ENCODE measurements at places on chromosomes 1 and 21.

DNA sequence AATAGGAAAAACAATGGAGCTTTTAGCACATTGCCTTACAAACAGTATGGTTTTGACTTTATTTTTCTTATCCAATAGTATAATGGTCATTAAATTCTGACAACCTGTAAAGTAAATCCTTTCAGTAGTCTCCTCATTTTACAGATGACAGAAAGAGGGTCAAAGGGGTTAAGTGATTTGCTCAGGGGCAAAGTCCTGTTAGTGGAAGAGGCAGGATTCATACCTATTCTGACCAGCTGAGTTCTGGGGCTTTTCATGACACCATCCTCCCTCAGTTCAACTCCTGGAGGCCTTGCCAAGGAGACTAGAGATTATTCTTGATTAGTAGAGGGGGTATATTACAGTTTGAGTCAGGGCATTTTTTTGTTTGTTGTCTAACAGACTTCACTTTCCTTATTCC lies 278.7 kb upstream of the DUSP10 start:
- H3K36me3 ChIP-seq = no peaks in the 10 kb centered on the region
- no peaks in the 10 kb centered on the region for H3K4me1 ChIP-seq
- no peaks in the 10 kb centered on the region for H3K27me3 ChIP-seq
- no peak for DNase-seq

DNA sequence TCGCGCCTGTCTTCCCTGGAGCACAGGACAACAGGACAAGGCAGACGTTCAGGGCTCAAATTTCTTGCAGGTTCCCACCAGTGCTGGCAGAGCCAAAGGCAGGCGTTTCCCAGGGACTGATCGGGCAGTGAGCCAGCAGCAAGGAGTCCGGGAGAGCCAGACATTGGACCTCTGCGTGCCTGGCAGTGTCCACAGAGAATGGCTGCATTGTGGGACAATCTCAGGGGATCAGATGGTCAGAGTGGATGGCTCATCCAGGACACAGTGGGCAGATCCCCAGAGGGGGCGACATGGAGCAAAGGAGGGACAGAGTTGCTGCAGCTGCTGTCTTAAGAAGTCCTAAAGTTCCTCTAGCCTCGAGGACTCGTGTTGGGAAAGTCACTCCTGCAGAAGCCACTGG lies 4.6 kb downstream of the TMEM63A start:
- no peak for DNase-seq
- no peak overlapping the region for H3K4me3 ChIP-seq
- H3K27ac ChIP-seq = peak overlapping the region; percentile 35

DNA sequence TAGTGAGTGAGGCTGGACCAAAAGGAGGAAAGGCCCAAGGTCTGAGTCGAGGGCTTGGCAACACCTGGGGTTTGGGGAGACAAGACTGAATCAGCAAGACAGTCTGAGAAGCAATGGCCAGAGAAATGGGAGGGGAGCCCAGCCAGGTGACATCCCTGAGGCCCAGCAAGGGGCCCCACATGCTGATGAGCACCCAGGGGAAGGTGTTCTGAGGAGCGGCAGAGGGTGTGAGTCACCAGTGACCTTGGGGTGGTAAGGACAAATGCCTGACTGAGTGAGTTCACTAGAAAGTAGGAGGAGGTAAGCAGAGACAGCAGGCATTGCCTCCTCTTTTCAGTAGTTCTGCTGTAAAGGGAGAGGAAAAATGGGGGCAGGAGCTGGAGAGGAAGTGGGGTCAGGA lies 192.4 kb upstream of the GALNT2 start:
- H3K27me3 ChIP-seq = no peaks in the 10 kb centered on the region
- DNase-seq = no peak
- H3K4me3 ChIP-seq = no peak overlapping the region
- no peak overlapping the region for H3K27ac ChIP-seq

GRCh38 chr21:41068496-41068895 lies 99.5 kb upstream of the BACE2 start:
- no peaks in the 10 kb centered on the region for H3K27me3 ChIP-seq
- no peaks in the 10 kb centered on the region for H3K4me1 ChIP-seq
- peak overlapping the region; percentile 59 for H3K4me3 ChIP-seq
- no peak for DNase-seq
- H3K27ac ChIP-seq = no peak overlapping the region

DNA sequence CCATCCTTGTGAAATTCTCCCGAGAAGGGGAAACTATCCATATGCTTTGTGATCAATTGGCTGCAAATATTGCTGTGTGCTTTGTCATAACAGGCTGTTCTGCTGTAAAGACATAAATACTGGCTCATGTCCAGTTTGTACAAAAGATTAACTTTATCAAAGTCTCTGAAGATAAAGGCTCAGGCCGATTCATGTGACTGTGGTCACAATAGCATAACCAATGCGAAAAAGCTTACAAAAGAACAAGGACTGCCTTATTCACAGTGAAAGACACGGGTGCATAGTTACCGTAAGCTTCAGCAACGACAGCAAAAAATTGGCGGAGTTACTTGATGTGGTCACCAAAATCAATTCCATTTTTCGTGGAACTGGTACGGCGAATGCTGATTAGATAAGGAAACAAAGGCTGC lies 173.6 kb upstream of the CHRM3 start:
- no peaks in the 10 kb centered on the region for H3K27me3 ChIP-seq
- no peak overlapping the region for H3K27ac ChIP-seq
- H3K4me3 ChIP-seq = no peak overlapping the region

DNA sequence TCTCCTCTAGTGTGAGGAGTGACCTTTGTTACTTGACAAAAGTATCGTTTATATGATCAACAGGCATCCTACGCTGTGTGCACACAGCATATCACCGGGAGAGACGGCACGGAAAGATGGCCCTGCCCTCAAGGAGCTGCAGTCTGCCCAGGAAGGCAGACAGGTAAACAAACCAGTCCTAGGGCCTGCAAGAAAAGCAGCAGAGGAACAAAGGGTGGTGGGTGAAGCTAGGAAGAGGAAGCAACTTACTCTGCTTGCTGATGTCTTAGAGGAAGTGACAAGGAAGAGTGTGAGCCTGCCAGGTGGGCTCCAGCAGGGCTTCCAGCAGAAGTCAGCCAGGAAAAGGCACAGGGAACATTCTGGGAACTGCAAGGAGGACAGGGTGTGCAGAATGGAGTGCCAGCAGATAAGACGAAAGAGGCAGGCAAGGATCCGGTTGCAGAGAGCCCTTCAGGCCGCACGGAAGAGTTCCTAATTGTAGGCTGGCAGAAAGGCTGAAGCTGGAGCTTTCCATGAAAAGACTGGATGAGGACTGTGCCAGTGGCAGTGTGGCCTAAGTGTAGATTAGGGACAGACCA lies 106.7 kb downstream of the SLC45A1 start:
- peaks cover 36% of the 10 kb centered on the region for H3K4me1 ChIP-seq
- peak; percentile 15 for DNase-seq
- no peaks in the 10 kb centered on the region for H3K27me3 ChIP-seq
- H3K36me3 ChIP-seq = peaks cover 7% of the 10 kb centered on the region

DNA sequence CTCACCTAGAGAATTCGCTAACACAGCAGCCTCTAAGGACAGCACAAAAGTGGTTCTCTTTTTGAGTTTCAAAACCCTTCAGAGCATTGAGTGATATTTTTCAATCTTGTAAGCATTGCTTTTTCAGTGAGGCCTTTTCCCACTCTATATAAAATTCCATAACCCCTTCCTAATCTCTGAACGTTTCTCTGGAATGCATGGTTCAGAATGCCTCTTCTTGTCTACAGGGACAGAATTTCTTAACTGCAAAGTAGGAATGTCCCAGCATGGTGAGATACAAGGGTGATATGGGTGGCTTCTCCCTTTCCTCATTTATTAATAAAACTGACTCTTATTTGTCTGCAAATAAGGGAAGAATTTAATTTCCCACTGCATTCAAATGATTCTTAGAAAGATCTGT lies 377.9 kb downstream of the LTN1 start:
- H3K36me3 ChIP-seq = no peaks in the 10 kb centered on the region
- no peaks in the 10 kb centered on the region for H3K27me3 ChIP-seq
- no peak for DNase-seq
- peaks cover 10% of the 10 kb centered on the region for H3K4me1 ChIP-seq
- H3K4me3 ChIP-seq = no peak overlapping the region

DNA sequence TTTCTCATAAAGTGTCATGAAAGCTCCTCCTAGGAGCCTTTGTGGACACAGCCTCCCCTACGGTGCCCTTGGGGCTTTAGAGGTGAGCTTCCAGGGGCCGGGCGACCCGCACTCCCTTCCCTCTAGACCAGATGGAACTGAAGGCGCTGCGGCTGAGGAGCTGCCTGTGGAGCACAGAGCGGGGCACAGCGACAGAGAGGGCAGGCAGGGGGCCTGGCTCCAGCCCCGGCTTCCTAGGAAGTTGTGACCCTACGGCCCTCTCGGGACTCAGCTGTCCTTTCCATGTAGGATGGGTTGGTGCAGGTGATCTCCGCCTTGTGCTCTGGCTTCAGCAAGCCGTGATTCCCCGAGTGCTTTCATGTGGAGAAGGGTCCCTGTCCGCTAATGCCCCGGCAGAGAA lies 23.6 kb upstream of the NEK2 start:
- H3K27ac ChIP-seq = no peak overlapping the region
- no peak overlapping the region for H3K4me3 ChIP-seq
- no peak for DNase-seq
- peaks cover 7% of the 10 kb centered on the region for H3K4me1 ChIP-seq

DNA sequence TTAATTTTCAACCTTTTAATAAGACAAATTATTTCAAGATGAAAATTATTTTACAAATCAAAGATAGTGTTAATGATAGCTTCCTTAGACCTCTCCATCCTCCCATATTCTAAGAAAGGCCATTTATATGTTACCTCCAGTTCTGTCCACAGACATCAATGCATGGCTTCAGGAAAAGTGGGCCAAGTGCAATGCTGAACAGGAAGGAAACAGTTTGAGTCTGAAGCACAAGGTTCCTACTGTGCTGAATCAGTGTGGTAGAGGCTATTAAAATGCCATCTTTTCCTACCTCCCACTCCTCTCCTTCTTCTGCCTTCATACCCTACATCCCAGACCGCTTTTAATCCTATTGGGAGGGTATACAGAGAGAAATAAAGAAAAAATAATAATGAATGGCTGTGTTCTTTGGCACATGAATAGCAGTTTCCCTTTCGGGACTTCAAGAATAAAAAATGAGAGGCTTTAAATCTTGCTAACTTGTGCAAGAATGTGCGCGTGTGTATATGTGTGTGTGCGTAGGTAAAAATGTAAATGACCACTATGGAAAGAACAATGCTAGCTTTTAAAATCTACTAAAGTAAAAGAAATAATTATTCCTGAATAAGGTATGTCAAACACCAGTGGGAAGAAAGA lies 62.6 kb upstream of the C1orf105 start:
- peaks cover 17% of the 10 kb centered on the region for H3K4me1 ChIP-seq
- peak overlapping the region; percentile 56 for H3K4me3 ChIP-seq
- peak overlapping the region; percentile 74 for H3K27ac ChIP-seq
- no peaks in the 10 kb centered on the region for H3K36me3 ChIP-seq

GRCh38 chr1:243746751-243747150 lies 103.3 kb downstream of the AKT3 start:
- H3K4me1 ChIP-seq = peaks cover 6% of the 10 kb centered on the region
- no peak overlapping the region for H3K4me3 ChIP-seq
- H3K27ac ChIP-seq = no peak overlapping the region
- no peak for DNase-seq
- no peaks in the 10 kb centered on the region for H3K36me3 ChIP-seq
- H3K27me3 ChIP-seq = no peaks in the 10 kb centered on the region

GRCh38 chr1:75632350-75632949 lies 21.5 kb upstream of the SLC44A5 start:
- no peaks in the 10 kb centered on the region for H3K4me1 ChIP-seq
- no peaks in the 10 kb centered on the region for H3K36me3 ChIP-seq
- no peaks in the 10 kb centered on the region for H3K27me3 ChIP-seq
- H3K27ac ChIP-seq = no peak overlapping the region
- no peak overlapping the region for H3K4me3 ChIP-seq
- DNase-seq = no peak

DNA sequence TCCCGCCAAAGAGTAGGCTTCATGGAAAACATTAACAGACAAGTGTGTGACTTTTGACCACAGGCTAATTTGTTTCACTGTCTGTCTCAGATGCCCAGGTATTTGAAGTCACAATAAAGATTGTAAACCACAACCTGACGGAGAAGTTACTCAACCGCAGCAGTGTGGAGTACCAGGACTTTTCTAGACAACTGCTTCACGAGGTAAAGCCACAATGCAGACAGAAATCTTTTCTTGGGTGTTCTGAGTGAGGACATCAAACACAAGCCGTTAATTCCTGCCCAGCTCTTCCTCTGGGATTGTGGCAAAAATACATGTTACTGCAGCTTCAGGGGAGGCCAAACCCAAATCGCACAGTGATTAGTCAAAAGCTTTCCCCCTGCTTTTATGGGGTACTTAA lies 31.0 kb downstream of the UMODL1 start:
- H3K36me3 ChIP-seq = no peaks in the 10 kb centered on the region
- H3K27me3 ChIP-seq = no peaks in the 10 kb centered on the region
- no peak overlapping the region for H3K4me3 ChIP-seq
- no peak for DNase-seq
- H3K4me1 ChIP-seq = peaks cover 22% of the 10 kb centered on the region

- no peak overlapping the region for H3K4me3 ChIP-seq
- no peak overlapping the region for H3K27ac ChIP-seq
- H3K36me3 ChIP-seq = no peaks in the 10 kb centered on the region
- no peak for DNase-seq
These were observed 1165.7 kb downstream of the BRINP3 start for GRCh38 chr1:189311915-189312314.

GRCh38 chr1:243428617-243429342 lies 172.9 kb downstream of the SDCCAG8 start:
- no peak overlapping the region for H3K27ac ChIP-seq
- DNase-seq = no peak
- H3K4me3 ChIP-seq = no peak overlapping the region

- H3K4me3 ChIP-seq = no peak overlapping the region
- H3K27me3 ChIP-seq = no peaks in the 10 kb centered on the region
- no peaks in the 10 kb centered on the region for H3K36me3 ChIP-seq
- no peak overlapping the region for H3K27ac ChIP-seq
- no peaks in the 10 kb centered on the region for H3K4me1 ChIP-seq
These were observed 54.9 kb upstream of the TSPAN2 start for GRCh38 chr1:115144176-115144575.

- no peak overlapping the region for H3K4me3 ChIP-seq
- no peaks in the 10 kb centered on the region for H3K36me3 ChIP-seq
- H3K27me3 ChIP-seq = no peaks in the 10 kb centered on the region
- H3K27ac ChIP-seq = no peak overlapping the region
- no peaks in the 10 kb centered on the region for H3K4me1 ChIP-seq
These were observed 16.3 kb downstream of the CNIH3 start for GRCh38 chr1:224632381-224632871.

DNA sequence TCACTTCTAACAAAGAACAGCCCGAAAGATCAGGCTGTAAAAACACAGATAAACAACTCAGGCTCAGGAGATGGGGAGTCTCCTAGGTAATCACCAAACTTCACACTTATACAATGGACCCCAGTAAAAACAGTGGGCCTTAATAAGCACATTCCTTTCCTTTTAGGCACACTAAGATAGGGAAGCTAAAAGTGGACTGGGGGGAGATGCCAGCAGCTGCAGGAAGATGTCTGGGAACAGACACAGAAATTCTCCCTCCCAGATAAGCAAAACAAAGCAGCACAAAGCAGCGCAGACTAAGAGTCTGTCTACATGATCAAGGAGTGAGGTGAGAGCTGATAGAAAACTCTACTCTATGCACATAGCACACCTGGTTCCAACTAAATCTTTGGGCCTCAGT lies 29.0 kb upstream of the CTBS start:
- H3K4me1 ChIP-seq = peaks cover 15% of the 10 kb centered on the region
- H3K27me3 ChIP-seq = no peaks in the 10 kb centered on the region
- H3K36me3 ChIP-seq = no peaks in the 10 kb centered on the region
- peak overlapping the region; percentile 85 for H3K27ac ChIP-seq
- no peak for DNase-seq

- no peaks in the 10 kb centered on the region for H3K4me1 ChIP-seq
- no peaks in the 10 kb centered on the region for H3K27me3 ChIP-seq
These were observed 77.9 kb upstream of the LPGAT1 start for GRCh38 chr1:211908453-211908852.
